ENCODE measurements at places on chromosomes 11 and 22.

- DNase-seq = no peak
These were observed 107.0 kb downstream of the ME3 start for GRCh38 chr11:86565388-86565787.

DNA sequence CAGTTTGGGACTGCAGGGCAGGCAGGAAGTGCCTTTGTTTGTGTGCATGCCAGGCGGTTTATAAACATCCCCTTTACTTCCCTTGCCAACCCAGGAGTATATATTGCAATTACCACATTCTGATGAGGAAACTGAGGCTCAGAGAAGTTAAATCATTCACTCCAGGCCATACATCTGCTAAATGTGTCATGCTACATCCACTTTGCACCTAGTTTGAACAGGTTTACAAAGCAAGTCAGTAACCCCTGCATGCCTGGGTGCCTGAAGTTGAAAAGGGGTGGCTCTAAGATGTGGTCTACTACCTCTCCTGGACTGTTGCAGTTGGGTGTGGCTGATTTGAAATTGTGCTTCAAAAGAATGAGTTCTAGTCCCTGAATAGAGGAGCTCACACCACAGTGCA lies 23.6 kb downstream of the FLI1 start:
- no peak for DNase-seq

DNA sequence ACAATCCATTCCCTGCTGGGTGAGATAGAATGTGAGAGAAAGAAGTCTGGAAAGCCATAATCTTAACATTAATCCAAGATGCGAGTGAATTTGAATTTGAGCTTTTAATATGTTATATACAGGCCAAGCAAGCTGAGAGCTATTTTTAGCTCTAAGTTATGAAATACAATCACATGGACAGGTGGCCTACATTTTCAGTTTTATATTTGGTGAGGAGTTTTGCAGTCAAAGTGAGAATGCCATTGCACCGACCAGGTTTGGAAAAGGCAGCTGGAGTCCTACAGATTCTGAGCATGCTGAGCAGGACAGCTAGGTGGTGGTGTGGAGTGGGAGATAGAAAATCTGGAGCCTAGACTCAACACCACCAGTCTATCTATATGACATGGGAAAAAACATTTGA lies 12.0 kb downstream of the OR5B21 start:
- no peak for DNase-seq

- DNase-seq = no peak
These were observed 23.1 kb downstream of the MB start for GRCh38 chr22:35593891-35594470.

DNA sequence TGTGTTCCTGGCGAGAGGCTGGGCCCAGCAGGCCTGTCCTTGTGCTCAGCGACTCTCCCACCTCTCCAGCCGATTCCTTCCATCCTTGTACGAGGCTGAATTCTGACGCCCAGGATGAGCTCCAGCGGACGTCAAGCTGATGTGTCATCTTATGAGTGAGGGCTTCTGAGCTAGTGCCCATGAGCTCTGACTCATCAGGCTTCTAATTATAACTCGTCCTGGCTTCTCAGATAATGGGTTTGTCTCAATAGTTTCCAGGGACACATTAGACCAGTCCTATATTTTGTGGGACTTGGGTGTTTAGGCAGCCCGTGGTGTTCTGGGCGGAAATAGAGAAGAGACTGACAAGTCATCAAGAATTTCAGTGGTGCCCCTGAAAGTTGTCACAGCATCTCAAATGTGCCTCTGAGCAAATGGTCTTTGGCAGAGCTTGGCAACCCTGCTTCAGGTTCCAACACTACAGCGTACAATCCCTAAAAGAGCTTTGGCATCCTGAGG lies 108.2 kb upstream of the CD44 start:
- no peak for DNase-seq
